ENCODE measurements at places on chromosomes 16 and 17. TPM values are rescaled to one million over a fixed set of nuclear protein-coding genes. Genes with fewer than 3 reads are reported as not detected.

The MBTPS1 gene
- total RNA-seq: 138 TPM

The KRTAP4-5 gene
- not detected for total RNA-seq

The TOP2A gene
- 39.8 TPM for total RNA-seq

The SLC16A13 gene
- total RNA-seq: 0.31 TPM

The CPHXL2 gene
- not detected for total RNA-seq

The TEKT5 gene
- 2.8 TPM for total RNA-seq

The CCL8 gene
- total RNA-seq: not detected

The GRB7 gene
- total RNA-seq: not detected

The SYT17 gene
- 16.9 TPM for total RNA-seq

The KRT9 gene
- not detected for total RNA-seq

The DDX19B gene
- 32.9 TPM for total RNA-seq

The KRTAP2-1 gene
- total RNA-seq: not detected

The FOXC2 gene
- total RNA-seq: not detected

The SLC13A2 gene
- not detected for total RNA-seq

The LRRC37A gene
- 9.7 TPM for total RNA-seq

The CACNA1G gene
- total RNA-seq: 35.7 TPM

The TRIM72 gene
- total RNA-seq: 0.63 TPM

The HES7 gene
- total RNA-seq: 1.9 TPM

The TP53TG3B gene
- total RNA-seq: not detected

The SLC5A11 gene
- total RNA-seq: not detected

The PRAC2 gene
- not detected for total RNA-seq

The EFCAB13 gene
- 9.7 TPM for total RNA-seq

The KRTAP1-5 gene
- not detected for total RNA-seq

The TMC7 gene
- total RNA-seq: 3.4 TPM

The EPOP gene
- total RNA-seq: 0.94 TPM

The TMEM92 gene
- total RNA-seq: not detected

The MED13 gene
- total RNA-seq: 198 TPM

The SLFN5 gene
- 3.1 TPM for total RNA-seq

The MT1G gene
- total RNA-seq: not detected
